Globus pallidus (tissue), 1 donor: ENCODE measurements at places on chromosomes 2 and 18.

DNA sequence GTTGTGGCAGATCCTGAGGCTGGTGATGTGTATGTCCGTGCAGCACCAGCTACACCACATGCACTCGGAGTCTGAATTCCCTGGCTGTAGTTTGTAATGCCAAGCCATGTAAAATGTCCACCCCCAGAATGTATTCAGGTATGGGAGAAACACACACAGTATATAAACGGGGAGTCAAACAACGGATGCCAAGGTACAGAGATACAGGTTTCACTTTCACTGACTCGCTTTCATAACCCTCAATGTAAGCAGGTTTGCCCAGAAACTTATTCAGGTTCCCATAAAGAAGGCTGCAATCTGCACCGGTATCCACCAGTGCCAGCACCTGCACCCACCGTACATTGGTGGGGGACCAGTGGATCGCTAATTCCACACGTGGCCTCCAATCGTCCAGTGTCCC is 237.2 kb downstream of the MBD5 start:
- no peak for DNase-seq

- no peak for DNase-seq
Observed at GRCh38 chr2:14536976-14537375, 95.5 kb upstream of the LRATD1 start.

- DNase-seq: no peak
Observed at GRCh38 chr2:133674066-133674432, 105.8 kb upstream of the NCKAP5 start.

- no peak for DNase-seq
Observed at GRCh38 chr2:36146765-36147164, 208.8 kb upstream of the CRIM1 start.

GRCh38 chr2:15809404-15809803 is 130.9 kb upstream of the MYCN start:
- DNase-seq: no peak

GRCh38 chr2:105403783-105404698 is 5.2 kb upstream of the FHL2 start:
- DNase-seq: no peak

GRCh38 chr2:108534584-108535356 is 500 bp downstream of the LIMS1 start:
- peak; percentile 47 for DNase-seq

DNA sequence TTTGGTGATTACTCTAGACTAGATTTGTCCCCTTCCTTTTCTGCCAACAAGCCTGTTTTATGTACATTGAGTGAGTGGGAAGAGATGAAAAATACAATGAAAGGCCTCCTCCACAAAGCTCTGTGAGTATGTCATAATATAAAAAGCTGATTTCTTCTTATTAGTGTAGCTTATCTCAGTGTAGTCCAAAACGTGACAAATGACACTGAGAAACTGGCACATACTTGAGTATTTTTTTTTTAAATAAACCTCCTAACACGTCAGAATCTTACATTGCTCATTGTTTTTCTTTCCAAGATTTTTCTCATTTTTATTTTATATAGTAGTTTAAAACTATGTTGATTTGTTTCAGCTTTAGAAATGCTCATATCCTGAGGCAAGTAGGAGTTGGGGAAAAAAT is 17.9 kb upstream of the FIGN start:
- DNase-seq: no peak

GRCh38 chr2:182115258-182115657 is 129.6 kb downstream of the PPP1R1C start:
- DNase-seq: no peak

- DNase-seq: no peak
Observed at GRCh38 chr2:118492335-118492734, 355.1 kb downstream of the EN1 start.

DNA sequence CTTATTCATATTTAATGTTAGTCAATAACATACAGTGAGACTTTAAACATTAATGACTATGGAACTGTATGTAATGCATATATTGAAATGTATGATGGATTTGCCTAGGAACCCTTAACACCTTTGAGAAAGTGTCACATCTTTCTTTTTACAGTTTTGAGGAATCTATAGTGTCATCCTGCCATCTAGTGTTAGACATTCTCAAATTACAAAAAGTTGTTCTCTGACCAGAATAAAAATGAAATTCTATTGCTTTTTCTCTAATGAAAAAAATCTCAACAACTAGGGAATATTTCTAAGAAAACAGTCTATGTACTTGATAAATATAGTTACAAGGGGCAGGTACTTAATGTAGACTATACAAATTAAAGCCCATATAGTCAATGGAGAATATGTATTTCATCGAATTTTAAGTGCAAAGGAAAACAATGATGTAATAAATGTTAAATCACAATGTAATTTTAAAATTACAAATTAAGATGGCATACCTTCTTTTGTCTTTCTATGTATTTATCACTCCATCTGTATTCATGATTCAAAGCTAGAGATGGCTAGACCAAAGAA is 5.1 kb upstream of the CALCRL start:
- DNase-seq: peak; percentile 14

DNA sequence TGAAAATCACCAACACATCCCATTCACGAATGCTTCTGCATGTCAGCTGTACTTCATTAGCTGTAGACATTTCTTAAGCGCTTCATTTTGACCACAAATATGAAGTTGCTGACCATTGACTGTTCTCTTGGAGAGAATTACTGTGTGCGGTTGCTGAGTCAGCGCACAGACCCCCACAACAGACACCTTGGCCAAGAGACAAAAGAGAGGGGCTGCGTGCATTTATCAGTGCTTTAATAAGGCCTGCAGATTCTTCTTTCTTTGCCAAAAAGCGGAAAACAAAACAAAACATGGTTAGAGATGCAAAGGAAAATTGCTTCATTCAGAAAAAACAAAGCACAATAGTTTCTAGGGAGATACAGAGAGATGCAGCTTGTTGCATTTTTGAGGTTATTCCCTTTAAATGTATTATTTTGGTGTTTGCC is 174.7 kb downstream of the ACKR3 start:
- DNase-seq: no peak

DNA sequence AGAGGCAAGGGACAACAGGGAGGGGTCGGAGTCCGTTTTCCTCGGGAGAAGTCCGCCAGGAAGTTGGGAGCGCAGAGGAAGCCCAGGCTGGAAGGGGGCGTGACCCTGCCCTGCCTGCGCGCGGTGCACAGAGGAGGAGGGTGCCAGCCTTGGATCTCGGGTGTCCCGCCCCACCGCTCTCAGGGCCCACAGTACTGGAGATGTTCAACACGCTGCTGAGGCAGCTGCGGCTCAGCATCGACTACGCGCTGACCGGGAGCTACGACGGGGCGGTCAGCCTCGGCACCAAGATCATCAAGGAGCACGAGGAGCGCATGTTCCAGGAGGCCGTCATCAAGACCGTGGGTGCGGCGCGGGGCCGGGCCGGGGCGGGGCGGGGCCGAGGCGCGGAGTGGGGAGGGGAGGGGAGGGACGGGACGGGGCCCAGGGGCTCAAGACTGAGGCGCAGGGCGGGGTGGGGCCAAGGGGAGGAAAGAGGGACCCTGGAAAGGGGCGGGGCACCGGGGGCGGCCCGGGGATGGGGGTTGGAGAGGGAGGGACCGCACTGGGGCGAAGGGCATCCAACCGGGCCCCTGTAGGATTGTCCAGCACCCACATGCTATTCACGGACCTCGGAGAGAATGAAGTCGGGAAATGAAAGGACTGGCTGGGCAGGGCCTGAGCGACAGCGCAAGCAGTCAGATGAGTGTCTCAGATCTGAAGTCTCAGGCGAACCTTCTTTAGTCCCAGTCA is 36.6 kb downstream of the POMC start:
- no peak for DNase-seq
